ENCODE measurements at places on chromosomes 13 and 19.

- DNase-seq: no peak
These were observed 70.7 kb downstream of the COL4A2 start for GRCh38 chr13:110377826-110378201.

DNA sequence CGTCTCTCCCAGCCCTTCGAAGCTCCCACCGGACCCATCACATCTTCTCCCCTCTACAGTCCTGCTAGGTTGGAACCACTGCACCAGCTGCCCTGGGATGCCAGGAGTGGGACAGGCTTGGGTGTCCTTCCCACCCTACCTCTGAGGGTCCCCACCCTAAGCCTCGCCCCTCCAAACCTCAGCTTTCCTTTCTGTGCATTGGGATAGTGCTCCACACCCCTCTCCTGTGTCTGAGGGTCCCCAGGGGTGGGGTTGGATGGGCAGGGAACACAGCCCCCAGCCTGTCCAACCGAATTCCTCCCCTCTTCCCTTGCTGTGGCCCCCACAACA, 1.9 kb upstream of the BCL3 start:
- DNase-seq: no peak

DNA sequence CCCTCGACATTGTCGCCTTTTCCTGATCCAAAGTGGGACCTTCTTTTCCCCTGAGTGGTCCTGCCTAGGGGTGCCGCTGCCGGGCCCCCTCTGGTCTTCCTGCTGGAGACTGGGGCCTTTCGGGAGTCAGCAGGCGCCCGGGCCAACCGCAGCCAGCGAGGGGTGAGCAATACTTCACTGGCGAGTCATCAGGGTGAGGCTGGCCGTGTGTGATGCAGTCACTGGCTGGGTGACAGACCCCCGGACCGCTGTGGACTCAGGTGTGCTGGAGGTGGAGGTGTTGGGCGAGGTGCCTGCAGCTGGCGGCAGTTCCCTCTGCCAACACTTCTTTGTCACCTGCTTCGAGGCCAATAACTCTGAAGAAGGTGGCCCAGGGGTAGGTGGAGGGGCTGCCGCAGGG, 1.5 kb upstream of the CGB5 start:
- DNase-seq: no peak

DNA sequence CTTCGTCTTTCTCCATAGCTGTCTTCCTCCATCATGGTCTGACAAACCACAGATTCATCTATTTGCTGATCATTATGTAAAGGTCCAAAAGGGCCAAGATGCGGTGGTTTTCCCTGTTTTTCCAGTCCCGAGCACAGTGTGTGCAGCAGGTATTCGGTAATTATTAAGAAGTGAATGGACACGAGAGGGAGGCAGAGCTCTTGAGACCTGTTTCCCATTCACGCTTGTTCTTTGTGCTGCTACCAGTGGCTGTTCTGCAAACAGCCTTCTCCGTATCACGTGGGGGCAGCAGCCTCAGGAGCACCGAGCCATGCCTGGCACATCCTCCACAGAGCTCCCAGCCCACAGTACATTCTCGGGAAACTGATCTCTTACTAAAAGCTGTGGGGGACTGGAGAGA, 50.3 kb downstream of the CCDC70 start:
- no peak for DNase-seq

GRCh38 chr13:66492479-66492878, 737.7 kb downstream of the PCDH9 start:
- no peak for DNase-seq

GRCh38 chr19:20612711-20613316, 47.2 kb upstream of the ZNF737 start:
- DNase-seq: no peak

Measured in stimulated activated CD8-positive, alpha-beta memory T cell treated with anti-CD3 and anti-CD28 coated beads, Interleukin-15, amount 100 ng/mL, for 1 hour (primary cell).